ENCODE measurements at places on chromosomes 4 and X.

GRCh38 chr4:102543030-102543928 is 42.1 kb downstream of the NFKB1 start:
- DNase-seq = no peak

DNA sequence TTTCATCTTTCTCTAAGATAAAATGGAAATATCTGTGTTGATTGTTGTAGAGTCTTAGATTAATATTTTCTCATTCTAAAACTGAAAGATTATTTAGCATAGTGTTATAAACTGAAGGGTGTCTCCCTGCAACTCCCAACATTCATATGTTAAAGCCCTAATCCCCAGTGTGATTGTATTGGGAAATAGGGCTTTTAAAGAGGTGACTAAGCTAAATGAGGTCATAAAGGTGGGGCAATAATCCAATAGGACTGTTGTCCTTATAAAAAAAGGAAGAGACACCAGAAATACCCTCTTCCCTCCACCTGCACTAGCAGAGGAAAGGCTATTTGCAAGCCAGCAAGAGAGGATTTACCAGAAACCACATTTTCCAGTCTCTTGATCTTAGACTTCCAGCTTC is 1626.4 kb downstream of the C4orf33 start:
- no peak for DNase-seq

- DNase-seq = no peak
Measured at GRCh38 chr4:182083671-182084410, 159.4 kb upstream of the TENM3 start.

- no peak for DNase-seq
Measured at GRCh38 chr4:106314960-106315359, 1.0 kb downstream of the TBCK start.

DNA sequence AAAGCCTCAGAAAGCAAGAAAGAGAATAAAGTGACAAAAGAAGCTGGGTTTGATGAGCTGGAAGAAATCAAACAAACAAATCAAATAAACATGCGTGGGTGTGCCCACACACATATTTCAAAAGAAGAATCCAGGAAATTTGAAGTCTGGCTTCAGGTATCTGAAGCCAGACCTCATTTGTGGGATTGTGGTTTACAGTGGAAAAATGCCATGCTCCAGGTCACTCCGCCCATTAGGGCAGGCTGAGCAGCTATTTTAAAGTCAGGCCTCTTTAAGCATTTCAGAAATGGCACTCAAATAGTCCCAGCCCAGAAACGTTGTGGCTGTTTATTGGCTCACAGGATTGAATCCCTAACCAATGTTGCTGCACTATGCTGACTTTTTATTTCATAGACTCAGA is 226.1 kb upstream of the F9 start:
- DNase-seq = no peak

- no peak for DNase-seq
Measured at GRCh38 chr4:52841682-52842456, 20.2 kb upstream of the RASL11B start.

DNA sequence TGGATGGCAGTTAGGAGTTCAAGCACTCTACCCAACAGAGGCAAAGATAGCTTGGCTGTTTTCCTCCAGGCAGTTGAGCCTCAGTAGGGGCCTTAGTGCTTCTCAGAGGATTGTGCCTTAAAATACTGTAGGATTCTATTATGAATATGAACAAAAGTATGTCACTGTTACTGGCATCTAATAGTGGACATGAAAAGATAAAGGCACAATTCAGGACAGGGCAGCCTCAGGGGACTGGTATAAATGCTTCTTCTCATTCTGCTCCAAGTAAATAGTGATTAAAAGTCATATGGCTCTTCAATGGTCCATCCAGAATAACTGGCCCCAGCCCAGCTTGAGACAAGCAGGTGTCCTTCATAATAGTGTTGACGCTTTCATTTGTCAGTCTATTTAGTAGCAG is 17.7 kb downstream of the COL4A6 start:
- DNase-seq = peak; percentile 71

- DNase-seq = peak; percentile 76
Measured at GRCh38 chr4:166165829-166166420, 292.9 kb downstream of the TLL1 start.

DNA sequence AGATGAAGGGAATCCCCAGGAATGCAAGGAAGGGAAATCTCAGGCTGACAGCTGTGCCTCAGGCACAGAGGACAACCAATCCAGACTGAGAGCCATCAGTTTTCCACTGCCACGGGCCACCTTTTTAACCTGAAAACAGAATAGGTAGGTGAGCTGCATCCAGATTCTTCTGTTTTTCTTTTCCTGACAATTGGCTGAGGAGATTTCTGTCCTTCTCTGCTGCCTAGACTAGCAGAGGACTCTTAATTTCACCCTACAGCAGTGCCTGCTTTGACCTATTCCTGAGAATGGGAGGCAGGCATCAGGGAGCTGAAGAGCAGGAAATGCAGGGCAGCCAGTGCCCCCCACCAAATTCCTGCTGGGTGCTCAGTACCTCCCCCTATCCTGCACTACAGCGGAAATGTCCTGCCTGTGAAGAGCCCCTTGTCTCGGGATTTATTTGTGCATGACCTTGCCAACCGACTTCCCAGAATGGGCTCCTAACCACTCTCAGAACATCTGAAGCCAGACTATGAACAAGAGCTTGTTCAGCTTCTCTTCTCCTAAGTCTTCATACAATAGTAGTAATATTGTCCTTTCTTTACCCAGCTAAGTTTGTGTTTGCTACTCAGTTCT is 65.1 kb downstream of the CASK start:
- no peak for DNase-seq

DNA sequence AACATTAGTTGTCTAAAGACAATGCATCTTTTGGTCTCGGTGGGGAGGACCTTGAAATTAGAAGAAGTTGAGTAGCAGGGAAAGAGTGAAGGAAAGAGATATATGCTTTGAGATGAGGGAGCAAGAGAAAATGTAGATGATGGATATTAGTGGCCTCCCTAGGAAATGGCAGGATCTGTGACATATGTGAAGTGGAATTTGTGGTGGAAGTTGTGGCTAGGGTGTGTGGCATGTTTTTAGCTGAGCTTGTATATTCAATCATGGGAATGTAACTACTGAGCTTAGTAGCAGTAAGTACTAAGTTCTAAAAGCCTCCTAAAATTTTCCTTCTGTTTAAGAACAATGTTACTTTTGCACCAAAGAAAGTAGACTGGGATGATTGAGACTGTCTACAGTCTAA is 382.8 kb upstream of the CTSO start:
- DNase-seq = no peak

GRCh38 chr4:28287831-28288233 is 1427.2 kb downstream of the STIM2 start:
- DNase-seq = no peak

GRCh38 chrX:115957862-115958490 is 212.6 kb upstream of the AGTR2 start:
- no peak for DNase-seq

DNA sequence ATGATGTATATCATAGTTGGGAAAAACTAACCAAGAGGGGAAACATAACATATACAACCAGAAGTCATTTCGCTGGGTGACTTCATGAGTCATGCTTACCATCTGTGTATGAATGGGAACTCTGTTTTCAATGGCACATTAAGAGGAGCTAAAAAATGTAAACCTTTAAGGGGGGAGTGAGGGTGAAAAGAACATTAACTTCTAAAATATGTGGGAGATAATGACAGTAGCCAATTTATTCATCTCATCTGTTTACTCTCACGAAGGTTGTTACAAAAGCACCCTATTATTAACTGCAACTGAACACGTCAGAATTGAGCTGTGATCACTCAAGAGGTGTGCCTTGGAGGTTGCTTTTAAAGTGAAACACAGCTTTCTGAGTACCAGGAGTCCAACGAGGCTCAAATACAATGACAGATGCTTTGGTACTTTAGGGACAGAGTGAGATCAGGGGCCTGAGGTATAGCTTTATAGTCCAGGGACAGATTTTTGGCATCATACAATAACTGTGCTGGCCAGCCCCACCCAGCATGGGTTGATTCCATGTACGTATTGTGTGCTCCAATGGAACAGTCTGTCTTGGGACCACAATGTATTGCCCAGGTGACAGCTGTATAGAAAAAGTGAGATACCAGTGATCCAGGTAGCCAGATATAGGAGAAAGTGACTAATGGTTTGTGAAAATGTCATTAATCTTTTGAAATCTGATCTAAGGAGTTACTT is 107.3 kb downstream of the AMMECR1 start:
- DNase-seq = peak; percentile 86

DNA sequence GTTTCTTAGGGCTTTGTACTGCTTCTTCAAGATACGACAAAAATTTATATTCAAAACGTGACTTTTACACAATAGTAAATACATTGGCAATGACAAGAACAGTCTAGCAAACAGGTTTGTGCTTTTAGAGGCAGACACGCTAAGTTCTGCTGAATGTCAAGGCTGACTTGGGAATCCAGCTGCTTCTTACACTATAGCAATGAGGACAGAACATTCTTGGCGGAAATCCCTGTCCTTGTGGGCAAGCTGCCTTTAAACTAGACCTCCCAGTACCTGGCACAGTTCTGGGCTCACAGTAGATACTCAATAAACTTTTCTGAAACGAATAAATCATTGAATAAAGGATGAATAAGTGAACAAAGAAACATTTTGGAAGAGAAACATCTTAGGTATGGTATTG is 148.2 kb downstream of the RASL11B start:
- no peak for DNase-seq

- DNase-seq = no peak
Measured at GRCh38 chr4:7721984-7722551, 217.6 kb downstream of the AFAP1 start.

- no peak for DNase-seq
Measured at GRCh38 chr4:42015438-42015837, 25.1 kb downstream of the SLC30A9 start.

- DNase-seq = no peak
Measured at GRCh38 chrX:131393426-131393825, 104.3 kb upstream of the IGSF1 start.

DNA sequence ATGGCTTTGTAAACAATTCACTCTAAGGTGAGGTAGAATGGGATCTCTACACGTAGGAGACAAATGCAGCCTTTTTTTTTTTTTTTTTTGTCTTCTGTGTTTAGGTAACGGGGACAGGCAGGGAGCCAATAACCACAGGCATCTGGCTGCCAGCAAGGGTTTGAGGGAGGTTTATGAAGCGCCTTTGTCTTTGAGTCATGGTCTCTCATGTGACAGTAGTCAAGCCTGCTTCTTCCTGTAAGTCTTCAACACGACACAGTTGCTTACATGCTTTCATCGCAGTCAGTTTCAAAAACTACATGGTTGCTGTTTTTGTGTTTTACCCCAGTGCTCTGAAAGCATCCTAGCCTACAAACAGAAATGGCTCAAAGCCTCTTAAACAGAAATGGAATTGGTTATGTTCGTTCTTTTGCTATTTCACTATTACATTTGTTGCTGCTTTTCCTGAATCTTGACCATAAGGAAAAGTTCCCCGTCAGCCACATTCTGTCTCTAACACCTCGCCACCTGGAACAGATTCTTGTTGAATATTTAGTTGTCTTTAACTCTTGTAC is 127.8 kb upstream of the METTL14 start:
- peak; percentile 3 for DNase-seq

GRCh38 chrX:77564823-77565222 is 117.6 kb downstream of the FGF16 start:
- DNase-seq = no peak

DNA sequence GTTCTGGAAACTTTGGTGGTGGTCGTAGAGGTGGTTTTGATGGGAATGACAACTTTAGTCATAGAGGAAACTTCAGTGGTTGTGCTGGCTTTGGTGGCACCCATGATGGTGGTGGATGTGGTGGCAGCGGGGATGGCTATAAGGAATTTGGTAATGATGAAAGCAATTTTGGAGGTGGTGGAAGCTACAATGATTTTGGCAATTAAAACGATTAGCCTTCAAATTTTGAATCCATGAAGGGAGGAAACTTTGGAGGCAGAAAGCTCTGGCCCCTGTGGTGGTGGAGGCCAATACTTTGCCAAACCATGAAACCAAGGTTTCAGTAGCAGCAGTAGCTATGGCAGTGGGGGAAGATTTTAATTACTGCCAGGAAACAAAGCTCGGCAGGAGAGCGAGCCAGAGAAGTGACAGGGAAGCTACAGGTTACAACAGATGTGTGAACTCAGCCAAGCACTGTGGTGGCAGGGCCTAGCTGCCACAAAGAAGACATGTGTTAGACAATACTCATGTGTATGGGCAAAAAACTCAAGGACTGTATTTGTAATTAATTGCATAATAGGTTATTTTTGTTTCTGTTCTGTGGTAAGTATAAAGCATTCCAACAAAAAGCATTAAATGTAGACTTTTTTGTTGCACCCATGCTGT is 23.2 kb upstream of the SOD3 start:
- no peak for DNase-seq

DNA sequence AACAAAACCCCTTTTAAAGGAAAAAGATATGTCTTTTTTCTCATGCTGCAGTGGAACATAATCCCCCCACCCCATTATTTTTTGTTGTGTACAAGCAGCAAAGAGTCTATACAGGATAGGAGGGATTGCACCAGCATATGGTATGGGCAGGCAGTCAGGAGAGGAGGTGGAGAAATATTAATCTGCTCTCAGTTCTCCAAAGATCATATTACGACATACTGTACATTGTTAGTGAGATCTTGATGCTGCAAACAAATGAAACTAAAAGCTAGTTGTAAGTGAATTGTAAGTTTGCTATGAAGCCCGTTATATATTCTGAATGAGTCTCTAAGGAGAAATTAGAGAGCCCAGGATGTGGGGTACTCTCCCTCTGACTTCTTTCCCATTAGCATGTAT is 75.3 kb downstream of the RAPGEF2 start:
- DNase-seq = no peak

DNA sequence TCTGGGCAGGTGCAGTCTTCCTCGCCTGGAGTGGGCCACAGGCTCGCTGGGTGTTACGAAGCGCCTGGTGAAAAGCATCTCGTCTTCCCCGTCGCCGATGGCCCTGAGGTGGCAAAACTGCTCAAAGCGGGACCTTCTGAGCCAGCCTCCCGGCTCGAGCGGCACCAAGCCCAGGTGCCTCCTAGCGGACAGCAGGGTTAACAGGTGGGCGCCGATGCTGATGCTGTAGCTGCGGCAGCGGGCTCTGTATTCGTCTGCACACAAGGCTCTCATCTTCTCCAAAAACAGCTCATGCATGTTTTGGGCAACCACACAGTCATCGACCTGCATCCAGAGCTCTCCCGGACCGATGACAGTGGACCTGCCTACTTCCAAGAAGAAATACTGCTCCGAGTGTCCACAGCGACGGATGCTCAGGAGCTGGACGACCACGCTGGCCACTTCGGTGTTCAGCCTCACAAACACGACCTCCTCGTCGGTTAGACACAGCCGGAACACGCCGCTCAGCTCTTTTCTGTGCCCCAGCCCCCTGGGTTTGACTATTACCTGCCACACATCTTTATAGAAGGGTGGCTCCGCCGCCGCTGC is 1.2 kb downstream of the IRS4 start:
- DNase-seq = peak; percentile 41

All from NCI-H748 treated with DMSO at 0.1 percent for 48 hours (cell line).